ENCODE measurements at places on chromosomes 12 and 14.

GRCh38 chr14:87879389-87879788, 113.6 kb downstream of the GALC start:
- DNase-seq = no peak

DNA sequence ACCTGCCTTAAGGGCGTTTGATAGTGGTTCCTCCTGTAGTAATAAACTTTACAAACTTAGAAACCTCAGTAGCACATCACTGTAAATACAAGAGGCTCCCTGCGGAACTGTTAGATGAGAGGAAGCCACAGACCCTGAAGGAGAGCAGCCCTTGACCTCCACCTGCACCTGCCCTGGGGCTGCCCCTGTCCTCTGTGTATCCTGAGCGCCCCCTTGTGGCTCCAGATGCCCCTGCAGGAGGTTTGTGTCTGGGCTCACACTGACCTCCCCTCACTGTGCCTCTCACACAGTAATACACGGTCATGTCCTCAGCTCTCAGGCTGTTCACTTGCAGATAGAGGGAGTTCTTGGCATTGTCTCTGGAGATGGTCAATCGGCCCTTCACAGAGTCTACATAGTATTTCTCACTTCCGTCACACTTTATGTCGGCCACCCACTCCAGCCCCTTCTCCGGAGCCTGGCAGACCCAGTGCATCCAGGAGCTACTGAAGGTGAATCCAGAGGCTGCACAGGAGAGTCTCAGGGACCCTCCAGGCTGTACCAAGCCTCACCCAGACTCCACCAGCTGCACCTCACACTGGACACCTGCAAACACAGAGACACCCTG, 1059.8 kb downstream of the TMEM121 start:
- DNase-seq = peak; percentile 68

DNA sequence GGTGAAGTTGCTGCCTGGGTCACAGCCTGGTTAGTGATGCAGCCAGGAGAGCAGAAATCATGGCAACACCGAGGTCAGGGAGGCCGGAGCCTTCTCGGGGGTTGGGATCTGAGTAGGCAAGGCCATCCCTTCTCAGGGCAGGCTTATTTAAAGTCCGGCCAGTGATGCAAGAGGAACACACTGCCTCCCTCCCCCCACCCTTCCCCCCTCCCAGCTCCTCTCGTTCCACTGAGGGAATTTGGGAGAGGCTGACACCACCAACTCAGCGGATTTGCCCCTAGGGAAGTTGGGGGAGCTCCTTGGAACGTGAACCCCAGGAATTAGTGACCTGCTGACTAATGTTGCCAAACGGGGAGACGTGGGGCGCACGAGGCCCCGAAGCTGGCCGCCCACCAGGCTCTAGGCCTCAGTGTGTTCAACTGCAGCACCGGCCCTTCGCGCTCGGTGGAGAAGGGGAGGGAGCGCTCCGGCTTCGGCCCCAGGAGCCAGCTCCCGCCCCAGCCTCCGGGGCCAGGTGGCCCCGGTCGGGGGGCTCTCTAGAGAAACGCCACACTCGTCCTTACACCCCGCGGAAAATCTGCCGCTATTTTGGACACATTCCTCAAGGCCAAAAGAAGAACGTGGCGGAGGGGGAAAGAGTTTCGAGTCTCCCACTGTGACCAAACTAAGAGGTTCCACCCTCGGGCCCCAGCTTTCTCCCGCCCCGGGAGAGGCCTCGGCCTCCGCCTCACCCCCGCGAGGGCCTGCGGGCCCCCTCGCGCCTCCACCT, 1.6 kb downstream of the CTDSP2 start:
- DNase-seq = peak; percentile 43

GRCh38 chr12:70121562-70121961, 121.7 kb upstream of the CNOT2 start:
- DNase-seq = no peak

DNA sequence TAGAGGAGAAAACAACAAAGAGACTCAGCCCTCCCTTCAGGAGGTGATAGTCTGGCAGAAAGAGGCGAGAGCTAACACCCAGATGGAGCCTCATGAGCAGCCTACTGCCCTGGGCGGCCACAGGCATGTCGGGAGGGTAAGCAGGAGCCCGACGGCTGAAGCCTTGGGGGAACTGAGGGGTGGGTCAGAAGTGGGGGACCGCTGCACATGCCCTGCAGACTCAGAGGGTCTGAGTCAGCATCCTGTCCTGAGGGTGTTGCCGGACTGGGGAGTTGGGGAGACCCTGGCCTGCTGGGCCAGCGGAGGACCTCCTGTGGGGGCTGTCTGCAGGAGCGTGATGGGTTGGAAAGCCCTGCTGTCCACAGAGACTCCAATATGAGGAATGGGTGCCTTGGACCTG, 15.9 kb upstream of the INF2 start:
- DNase-seq = no peak

GRCh38 chr12:53593707-53594106, 32.5 kb downstream of the ATF7 start:
- no peak for DNase-seq

DNA sequence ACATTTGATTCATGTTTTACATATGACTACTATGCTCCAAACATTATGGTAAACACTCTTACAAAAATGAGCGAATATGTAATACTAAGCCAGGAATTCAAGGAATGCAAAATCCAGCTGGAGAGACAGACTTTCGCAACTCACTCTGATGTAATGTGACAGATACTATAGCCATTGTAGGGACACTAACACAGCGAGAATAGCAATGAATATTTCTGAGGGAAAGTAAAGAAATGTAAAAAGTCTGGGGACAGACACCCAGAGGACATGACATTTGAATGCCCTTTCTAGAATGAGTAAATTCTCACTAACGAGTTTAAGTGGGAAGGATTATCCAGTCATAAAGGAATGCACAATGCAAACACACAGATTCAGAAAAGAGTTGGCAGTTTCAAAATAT, 121.9 kb downstream of the PIK3C2G start:
- DNase-seq = no peak

- DNase-seq = no peak
Observed at GRCh38 chr12:109836916-109837315, 3.7 kb upstream of the TRPV4 start.

DNA sequence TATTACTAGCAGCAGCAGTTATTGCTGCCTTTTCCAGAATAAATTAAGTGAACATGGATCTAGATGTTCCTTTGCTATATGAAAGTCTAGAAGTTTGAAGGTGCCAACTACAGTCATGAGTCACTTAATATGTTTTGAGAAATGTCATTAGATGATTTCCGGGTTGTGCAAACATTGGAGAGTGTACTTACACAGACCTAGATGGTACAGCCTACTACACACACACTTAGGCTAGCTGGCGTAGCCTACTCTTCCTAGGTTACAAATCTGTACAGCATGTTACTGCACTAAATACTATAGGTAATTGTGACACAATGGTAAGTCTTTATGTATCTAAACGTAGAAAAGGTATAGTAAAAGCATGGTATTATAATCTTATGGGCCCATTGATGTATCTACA, 368.1 kb downstream of the PDZRN4 start:
- DNase-seq = no peak

DNA sequence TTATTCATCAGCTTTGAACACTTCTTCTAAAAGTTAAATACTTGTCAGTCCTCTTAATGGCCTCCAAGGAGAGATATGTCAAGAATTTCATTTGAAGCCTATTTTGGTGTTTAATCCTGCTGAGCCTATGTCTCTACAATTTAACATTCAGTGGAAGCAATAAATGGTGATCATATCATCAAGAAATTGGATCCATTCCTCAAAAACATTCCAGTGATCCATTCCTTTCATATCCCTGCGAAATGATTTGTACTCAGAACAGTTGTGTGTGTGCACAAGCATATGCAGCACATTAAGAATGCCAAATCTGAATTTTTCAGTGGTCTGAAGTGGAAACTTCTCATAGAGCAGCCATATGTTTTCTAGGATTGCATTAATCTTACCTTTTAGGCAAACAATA, 373.7 kb upstream of the SYT1 start:
- DNase-seq = no peak

DNA sequence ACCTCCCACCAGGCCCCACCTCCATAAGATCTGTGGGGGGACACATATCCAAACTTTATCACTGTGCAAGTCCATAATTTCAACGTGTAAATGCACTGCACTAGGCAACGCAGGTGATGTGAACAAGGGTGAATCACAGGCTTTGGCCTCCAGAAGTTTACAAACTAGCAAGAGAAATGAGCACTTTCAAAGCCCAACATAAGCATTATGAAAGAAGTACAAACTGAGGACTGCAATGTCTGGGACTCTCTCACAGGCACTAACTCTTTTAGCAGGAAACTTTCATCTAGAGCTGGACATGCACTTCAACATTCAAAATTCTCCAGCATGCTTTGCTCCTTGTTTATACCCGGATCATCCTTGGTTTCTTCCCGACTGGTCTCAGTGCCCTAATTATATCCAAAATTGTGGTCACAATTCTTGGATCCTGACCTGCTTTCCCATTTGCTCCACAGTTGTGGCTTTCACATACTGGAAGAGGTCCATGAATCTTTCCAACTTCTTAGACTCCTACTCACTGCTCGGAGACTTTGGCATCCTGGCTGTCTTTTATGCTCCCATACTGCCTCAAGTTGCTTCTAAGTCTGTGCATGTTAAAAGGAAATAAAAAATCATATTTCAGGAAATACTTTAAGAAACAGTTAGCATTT, 44.9 kb upstream of the STRAP start:
- DNase-seq = no peak

GRCh38 chr14:73747379-73748211, 33.4 kb upstream of the PNMA1 start:
- DNase-seq = no peak

DNA sequence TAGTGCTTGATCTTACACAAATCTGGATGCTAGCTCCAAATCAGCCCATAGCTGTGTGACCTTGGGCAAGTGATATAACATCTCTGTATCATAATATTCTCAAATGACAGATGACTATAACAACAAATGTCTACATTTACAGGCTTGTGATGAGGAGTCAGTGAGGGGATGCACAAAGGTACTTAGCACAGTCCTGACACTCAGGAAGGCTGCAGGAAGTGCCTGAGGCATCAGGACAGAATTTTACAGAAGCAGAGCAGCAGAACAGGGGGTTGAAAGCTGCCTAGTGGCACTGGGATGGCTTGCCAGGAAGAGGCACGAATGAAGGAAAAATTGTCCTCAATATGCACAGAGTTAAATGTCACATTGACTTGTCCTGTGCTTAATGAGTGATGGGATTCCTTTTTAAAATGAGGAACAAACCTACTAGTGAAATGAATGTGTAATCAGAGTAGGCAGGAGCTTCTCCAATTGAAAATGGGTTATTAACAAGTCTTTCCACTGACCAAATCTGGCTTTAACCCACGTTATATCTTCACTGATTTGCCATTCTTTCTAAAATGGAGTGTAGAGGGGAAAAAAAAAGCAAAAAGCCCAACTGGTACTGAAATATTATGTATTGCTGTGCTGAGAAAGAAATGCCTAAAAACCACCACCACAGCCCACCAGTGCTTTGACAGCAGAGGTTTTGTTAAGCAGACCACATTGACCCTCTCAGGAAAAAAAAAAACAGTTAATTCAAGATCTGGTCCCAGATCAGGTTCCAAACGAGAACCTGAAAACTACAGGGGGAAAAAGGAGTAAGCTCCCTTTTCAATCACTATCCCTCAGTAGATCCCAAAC, 11.6 kb downstream of the BTG1 start:
- no peak for DNase-seq

- DNase-seq = no peak
Observed at GRCh38 chr14:69281450-69282169, 21.7 kb downstream of the GALNT16 start.

DNA sequence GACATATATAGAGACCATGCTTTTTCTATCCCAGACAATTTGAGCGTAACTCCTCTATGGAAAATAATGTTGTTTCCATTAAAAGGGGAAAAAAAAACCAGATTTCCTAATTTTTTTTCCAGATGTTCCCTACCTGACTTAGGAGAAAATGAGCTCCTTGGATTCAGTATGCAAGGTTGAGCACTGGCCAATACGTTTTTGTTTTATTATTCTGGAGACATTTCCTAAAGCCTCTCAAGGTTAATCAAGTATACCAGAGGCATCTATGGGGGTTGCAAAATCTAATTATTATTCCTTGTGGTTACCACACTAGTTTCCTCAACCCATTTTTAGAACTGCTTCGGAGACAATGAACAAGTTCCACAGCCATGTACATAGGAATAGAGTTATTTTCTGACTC, 291.3 kb downstream of the SLC16A7 start:
- DNase-seq = no peak

DNA sequence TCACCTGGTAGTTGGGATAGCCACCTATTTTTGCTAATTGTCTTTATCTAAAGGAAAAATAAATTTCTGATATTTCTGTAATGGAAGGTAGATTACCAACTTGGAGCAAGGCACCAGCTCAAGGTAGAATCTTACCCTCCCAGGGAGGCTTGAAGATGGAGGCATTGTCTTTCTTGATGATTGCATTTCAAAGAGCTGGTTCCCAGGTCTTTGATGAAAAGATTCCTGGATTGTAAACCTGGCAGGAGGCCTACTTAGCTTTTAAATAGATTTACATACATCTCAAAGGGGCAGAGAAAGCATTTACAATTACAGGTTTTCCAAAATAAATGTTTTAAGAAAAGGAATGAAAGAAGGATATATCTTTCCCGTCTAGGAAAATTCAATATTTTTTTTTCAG, 729.2 kb downstream of the LRFN5 start:
- no peak for DNase-seq

GRCh38 chr12:40020261-40020691, 85.6 kb downstream of the SLC2A13 start:
- DNase-seq = no peak

- DNase-seq = no peak
Observed at GRCh38 chr14:99325591-99325990, 53.6 kb upstream of the BCL11B start.

DNA sequence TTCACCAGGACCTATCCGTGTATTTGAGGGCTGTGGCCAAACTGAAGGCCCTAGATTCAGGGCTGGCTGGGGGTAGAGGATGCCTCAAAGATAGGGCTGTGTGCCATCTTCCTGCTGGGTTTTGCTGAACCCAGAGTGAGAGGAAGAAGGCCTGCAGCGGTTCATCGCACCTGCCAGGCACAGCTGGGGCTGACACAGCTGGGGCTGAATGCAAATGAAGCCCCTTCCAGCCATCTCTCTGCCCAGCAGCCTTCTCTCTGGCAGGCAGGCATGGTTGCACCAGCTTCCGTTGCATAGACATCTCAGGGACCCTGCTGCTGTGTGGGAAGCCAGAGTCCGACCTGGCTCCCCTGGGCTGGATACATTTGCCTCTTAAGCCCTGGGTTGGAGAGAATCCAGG, 152.4 kb downstream of the TSPAN9 start:
- no peak for DNase-seq

- no peak for DNase-seq
Observed at GRCh38 chr12:55727643-55728185, 1.1 kb downstream of the CD63 start.

DNA sequence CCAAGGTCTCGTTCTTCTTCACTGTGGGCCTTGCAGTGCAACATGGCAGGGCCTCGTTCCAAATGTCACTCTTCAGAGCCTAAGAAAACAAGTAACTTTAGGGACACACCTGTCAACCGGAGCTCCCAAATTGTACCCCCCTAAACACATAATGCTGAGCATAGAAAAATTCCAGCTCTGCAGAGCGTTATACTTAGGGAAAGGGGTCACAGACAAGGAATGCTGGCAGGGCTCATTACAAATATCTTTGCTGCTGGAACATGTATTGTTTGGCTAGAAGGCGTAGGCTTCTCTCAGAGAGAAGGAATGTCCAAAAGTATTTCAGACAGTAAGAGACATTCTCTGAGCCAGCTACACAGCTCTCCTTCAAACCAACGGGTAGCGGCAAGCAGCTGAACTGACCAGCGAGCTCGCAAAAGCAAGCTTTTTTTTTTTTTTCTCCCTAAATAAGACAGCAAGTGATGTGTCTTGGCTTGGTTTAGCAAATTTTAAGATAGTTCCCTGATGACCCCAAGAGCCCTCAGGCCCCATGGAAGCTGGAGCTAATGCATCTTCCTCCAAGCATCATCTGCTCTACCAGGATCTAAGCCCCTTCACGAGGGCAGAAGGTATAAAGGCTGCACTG, 24.5 kb downstream of the SSH1 start:
- DNase-seq = no peak

Data from activated naive CD8-positive, alpha-beta T cell treated with anti-CD3 and anti-CD28 coated beads for 36 hours (primary cell).